ENCODE measurements at places on chromosomes 2 and 18.

GRCh38 chr2:172012677-172013391 lies 13.1 kb downstream of the METAP1D start:
- DNase-seq, result no peak

- no peak for DNase-seq
Measured at GRCh38 chr2:158714420-158714819, 80.7 kb upstream of the DAPL1 start.

DNA sequence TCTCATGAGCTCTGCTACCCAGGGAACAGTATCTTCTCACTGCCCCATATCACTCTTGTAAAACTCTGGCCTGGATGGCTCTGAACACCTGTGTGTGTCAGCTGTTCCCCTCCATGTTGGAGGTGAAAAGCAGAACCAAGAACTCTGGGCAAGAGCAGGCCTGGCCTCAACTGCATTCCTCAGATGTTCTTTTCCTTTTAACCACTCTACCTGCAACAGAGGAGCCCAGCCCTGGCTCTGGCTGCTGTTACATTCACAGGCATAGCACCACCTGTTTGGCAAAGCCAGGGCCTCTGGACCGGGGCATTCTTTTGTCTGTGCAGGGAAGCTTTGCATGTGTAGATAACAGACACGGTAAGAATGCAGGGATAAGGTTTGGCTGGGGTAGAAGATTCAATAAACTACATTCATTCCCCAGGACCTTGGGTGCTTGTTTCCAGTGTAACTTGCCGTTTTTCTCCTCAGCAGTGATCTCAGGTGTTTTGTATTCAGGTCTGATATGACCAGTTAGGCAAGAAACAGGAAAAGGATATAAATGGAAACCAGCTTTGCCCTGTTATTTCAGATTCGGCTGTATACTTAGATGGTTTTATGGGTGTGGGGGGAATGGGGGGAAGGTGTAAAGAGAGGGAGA lies 95.1 kb downstream of the SPTBN1 start:
- DNase-seq, result no peak

- no peak for DNase-seq
Measured at GRCh38 chr2:158199928-158200650, 98.4 kb downstream of the UPP2 start.

DNA sequence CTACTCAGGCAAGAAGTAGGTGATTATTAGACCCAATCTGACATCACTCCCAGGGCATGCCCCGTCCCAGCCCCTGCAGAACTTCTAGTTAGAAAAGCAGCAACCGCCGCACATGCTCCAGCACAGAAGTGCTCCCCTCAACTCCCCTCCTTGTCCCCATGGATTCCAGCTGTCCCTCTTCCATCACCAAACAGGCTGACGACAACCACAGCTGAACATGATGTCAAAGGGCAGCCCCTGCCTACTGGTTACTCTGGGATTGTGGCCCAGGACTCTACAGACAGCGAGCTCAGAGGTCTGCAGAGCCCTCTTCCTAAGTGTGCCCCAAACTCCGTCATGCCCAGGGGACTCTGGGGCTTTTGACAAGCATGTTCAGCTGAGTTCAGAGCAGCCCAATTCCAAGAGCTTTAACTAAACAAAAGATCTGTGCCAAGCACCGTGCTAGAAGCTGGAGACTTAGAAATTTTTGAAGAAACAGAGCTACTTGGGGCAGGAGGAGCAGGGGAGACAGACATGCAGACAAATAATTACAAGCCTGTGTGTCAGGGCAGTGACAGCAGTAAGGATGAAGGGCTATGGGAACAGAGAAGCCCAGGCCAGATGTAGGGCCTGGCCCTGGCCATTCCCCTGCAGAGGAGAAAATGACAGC lies 148.1 kb downstream of the BCL11A start:
- DNase-seq, result no peak

GRCh38 chr18:9851511-9851910 lies 34.3 kb upstream of the TXNDC2 start:
- DNase-seq, result no peak

DNA sequence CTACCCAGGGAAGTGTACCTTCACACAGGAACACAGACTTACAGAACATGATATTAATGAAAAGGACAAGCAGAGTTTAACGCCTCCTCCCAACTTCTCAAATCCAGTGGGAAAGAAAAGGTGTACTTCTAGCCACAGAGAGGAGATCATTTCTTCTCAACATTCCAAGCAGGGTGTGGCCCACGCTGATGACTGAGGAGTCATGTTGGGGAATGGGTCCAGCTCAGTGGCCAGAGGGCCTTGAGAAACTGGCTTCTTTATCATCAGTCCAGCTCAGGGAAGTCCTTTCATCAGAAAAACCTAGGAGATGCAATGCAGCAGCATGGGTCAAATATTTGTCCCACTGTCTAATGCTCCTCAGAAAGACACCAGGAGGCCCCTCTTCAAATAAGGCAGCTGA lies 63.0 kb downstream of the RBM43 start:
- no peak for DNase-seq

GRCh38 chr2:16316456-16317210 lies 349.0 kb downstream of the CYRIA start:
- no peak for DNase-seq

DNA sequence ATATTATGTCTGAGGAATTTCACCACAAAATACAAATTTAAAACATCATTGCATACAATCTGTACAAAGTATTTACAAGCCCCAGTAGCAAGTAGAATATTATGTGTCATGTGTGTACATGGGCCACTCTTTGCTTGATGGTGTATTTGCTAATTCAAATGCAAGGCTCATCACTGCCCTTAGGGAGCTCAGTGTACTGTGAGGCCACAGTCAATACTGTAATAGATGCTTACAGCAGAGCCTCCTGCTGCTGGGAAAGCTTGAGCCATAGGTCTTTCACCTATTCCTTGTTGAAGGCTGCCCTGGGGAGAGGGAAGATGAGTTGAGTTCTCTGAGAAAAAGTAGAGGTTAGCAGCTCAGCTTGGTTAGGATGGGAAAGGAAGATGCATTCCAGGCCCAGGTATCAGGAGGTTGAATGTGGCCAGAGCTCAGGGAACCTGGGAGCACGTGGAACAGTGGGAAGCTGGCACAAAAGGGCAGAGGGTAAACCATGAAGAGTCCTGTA lies 189.6 kb downstream of the LRP1B start:
- no peak for DNase-seq

DNA sequence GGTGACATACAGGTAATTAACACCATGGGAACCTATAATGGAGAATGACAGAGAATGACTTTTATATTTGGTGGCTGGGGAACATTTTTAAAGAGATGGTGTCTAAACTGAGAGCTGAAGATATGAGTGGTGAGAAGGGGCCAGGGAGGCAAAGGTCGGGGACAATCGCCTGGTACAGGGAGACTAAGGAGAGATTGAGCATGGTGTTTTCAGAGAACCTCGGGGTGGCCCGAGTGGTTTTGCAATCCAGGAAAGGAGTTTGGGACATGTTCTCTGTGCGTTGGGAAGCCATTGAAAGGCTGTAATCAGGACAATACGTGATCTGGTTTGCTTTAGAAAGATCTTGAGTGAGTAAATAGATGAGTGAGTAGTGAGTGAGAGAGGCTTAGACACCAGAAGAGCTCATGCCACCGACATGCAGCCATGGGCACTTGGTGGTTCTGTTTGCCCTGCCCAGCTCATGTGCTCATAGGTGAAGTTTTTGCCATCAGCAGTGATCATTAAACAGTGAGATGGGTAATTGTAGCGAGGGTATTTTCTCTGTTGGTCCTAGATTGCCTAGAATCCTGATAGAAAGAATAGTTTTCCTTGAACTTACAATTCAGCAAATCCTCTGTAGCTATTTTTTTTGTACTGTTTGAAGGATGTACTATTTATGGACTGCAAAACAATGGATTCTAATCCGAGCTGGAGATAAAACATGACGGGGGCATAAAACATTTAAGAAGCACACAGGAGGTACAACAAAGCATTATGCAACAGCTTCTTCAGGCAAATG lies 114.7 kb downstream of the SH3RF3 start:
- DNase-seq, result no peak

GRCh38 chr18:44079606-44080005 lies 601.1 kb upstream of the SETBP1 start:
- no peak for DNase-seq

GRCh38 chr2:232323328-232323650 lies 55.3 kb upstream of the ALPP start:
- no peak for DNase-seq

DNA sequence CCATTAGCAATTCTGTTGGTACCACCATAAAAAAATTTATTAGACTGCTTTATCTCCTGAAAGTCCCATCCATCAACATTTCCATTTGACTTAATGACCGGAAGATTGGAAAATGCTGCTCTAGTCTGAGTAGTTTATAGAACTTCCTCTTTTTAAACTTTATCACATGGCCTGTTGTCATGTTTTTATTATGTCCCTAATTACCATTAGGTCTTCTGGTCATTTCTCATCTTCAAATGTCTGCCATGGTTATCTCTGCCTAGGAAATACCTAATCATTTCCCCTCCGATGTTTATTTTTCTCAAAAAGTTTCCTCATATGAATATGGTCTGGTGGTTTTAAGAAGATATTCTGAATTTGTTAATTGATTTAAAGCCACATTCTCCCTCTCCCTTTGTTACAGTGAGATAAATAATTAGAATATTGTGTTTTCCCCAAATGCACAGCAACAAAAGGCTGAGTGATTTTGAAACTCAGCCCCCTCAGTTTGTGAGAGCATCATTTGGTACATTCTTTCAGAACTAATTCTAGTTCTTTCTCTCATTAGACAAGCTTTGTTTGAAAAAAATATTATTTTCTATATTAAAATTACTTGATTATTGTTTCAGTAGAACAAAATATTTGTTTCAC lies 317.1 kb upstream of the ST6GAL2 start:
- DNase-seq, result no peak

- DNase-seq, result no peak
Measured at GRCh38 chr2:15189216-15189615, 371.9 kb downstream of the NBAS start.

DNA sequence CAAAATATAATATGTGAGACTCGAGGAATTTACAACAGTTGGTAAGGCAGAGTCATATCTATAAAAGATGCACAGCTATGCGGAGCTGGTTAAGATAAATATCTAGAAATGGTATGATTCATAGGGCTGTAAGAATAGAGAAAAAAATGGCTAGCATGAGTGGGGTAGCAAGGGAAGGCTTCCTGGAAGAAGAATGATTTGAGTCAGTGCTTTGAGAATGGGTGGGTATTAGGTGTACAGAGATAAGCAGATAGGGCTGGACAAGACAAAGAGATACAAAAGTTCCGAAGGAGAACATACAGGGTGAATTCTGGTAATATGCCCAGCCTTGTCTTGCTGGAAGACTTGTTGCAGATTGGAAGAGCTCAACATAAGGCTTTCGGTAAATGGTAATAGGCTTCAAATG lies 291.5 kb upstream of the CCDC68 start:
- no peak for DNase-seq

GRCh38 chr2:135022952-135023880 lies 24.0 kb downstream of the MAP3K19 start:
- no peak for DNase-seq

GRCh38 chr2:188623995-188624643 lies 332.4 kb downstream of the GULP1 start:
- no peak for DNase-seq

DNA sequence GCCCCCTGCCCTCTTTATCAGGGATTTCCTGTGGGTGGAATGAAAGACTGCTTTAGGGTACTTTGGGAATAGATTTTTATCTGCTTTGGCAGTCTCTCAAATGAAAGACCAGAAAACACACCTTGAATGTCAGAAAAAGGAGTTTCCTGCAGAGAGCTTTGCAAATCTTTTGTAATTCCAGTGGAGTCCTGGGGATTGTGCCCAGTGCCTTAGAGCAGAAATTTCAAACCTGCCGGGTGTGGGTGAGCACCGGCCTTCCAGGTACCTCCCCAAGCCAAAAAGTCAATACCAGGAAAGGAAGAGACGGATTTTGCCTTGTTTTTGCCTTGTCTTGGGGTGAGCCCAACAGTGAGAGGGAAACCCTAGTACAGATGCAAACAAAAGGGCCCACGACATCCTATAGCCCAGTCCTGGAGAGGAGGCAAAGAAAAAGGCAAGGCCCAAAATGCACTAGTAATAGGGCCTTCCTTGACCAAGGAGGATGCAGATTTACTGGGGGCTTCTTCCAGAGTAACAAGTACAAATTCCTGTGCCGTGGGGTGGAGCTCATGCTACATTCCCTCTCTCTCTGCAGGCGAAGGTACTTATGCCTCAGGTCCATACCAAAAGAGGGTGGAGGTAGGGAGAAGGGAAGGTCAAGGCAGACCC lies 36.4 kb downstream of the FOXI3 start:
- DNase-seq, result no peak

DNA sequence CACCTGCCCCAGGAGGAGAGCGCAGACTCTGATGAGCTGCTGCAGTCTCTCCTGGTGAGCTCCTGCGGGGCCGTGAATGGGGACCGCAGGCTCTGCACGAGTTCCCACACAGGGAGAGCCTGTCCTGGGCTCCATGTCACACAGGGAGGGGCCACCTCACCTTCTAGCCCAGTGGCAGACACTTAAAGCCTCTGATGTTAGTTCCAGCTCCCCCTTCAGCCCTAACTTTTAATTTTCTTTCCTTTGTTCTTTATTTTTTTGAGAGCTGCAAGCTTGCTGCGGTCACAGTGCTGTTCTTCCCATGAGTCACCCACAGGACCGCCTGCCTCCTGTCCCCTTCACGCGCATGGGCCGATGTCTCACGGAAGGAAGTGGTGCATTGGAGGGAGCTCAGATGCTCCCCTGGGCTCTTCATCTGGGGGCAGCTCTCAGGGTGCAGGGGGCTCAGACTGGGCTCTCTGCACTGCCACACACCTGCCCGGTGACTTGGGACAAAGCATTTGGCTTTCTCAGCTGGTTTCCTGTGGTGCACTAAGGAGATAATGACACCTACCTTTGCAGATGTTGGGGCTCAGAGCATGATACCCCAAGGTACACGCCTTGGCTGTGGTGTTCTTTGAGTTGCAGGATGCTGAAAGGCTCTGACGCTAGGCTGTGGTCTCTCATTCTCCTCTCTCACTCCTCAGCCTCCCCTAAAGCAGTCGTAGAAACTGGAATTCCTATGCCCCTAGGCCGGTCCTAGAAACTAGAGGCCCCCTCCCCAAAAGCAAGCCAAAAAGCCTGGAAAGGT lies 37.2 kb upstream of the PXDN start:
- DNase-seq, result no peak

- peak; percentile 65 for DNase-seq
Measured at GRCh38 chr2:54599914-54600313, 123.5 kb upstream of the EML6 start.

- no peak for DNase-seq
Measured at GRCh38 chr18:26618135-26618534, 69.8 kb upstream of the KCTD1 start.
